Inflammatory macrophage treated with lipopolysaccharide for 4 hours (primary cell): ENCODE measurements at places on chromosomes 6 and 20.

- no peak for DNase-seq
Observed at GRCh38 chr6:104183816-104184435, 675.8 kb downstream of the HACE1 start.

- DNase-seq, result no peak
Observed at GRCh38 chr6:154950979-154951344, 44.2 kb upstream of the TIAM2 start.

DNA sequence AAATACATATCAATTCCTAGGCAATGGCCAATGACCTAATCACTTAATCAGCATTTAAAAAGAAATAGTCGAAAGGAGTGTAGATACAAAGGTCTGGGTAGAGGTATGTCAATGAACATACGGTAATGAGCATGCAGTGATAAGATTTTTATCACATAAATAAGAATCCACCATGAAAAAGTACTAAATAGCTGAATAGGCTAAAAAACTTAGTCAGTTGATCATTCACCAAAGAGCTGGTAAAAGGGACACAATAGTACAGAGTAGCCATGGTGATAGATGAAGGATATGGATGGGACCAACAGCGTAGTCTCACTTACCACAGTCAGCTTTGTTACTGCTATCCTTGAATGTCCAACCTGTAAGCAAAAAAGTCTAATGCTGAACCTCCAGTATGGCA, 1018.6 kb upstream of the EYS start:
- DNase-seq, result no peak

DNA sequence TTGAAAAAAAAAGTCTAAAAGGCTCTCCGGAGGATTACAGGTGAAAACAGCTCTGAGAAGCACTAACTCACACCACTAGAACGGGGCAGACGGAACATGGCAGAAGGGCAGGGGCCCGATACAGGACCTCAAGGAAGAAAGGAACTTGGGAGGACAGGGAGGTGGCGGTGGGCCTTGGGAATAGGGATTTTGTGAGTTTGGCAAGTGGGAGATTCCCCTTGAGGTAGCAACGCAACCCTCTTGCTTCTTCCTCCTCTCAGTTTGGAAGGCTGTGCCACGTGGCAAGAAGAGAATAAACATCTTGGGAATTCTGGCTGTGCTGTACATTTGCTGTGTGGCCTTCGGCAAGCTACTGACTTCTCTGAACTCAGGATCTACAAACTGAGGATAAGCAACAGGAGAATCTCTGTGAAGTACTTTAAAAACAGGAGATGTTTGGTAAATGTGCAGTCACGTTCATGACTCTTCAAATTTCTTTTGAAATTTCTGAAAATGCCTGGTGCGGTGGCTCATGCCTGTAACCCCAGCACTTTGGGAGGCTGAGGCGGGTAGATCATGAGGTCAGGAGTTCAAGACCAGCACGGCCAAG, 220.8 kb downstream of the BCAS1 start:
- DNase-seq, result no peak

- no peak for DNase-seq
Observed at GRCh38 chr20:38514947-38515346, 42.3 kb downstream of the RALGAPB start.

- DNase-seq, result peak; percentile 37
Observed at GRCh38 chr6:163860287-163861081, 446.0 kb downstream of the QKI start.

- DNase-seq, result no peak
Observed at GRCh38 chr6:119077643-119078375, 655 bp downstream of the FAM184A start.

GRCh38 chr6:100774681-100775080, 106.4 kb downstream of the ASCC3 start:
- no peak for DNase-seq

DNA sequence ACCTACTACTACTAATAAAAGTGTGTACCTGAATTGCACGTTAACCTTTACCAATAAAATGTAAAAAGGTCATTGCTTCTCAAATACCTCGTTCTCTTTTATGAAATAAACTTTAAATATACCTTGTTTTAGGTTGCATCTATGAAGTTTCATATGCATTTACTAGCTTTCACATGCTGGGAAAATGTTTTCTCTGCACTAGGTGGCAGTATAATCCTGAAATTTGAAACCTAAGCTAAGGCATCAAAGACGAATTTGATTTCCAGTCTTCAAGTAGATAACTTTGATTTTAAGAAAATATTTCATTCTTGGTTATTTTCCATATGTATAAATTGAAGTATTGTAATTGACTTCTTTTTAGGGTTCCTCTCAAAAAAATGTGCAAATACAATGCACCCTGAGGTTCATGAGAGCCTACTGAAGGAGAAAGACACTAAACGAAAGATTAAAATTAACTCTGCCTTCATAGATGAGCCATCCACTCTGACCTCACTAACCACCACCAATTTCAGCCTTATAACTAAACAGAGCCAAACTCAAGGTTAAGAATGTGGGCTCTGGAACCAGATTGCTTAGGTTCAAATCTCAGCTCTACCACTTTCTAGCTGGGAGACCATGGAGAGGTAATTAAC, 7.3 kb upstream of the COL9A1 start:
- DNase-seq, result peak; percentile 32

GRCh38 chr20:63749597-63750508, 10.3 kb downstream of the SLC2A4RG start:
- no peak for DNase-seq

- DNase-seq, result no peak
Observed at GRCh38 chr6:34275128-34275804, 26.5 kb upstream of the SMIM29 start.

- no peak for DNase-seq
Observed at GRCh38 chr6:7846966-7847818, 63.4 kb downstream of the TXNDC5 start.

DNA sequence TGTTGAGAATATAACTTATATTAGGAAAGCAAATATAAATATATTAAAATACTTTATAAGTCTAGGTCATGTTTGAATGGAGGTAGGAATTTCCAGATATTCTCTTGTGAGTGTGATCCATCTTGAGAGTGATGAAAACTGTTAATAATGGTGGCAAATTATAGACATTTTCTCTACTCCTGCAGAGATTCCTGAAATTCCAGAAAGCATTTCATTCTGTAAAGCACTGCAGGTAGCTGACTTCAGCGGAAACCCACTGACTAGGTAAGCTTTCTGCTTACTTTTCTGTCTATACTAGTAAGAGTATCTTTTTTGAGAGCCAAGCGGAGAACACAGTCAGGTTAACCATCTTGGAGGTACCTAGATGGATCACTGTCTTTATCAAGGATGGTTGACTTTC, 84.0 kb downstream of the LRRC1 start:
- DNase-seq, result no peak

- DNase-seq, result no peak
Observed at GRCh38 chr6:110298916-110299315, 59.2 kb downstream of the METTL24 start.

DNA sequence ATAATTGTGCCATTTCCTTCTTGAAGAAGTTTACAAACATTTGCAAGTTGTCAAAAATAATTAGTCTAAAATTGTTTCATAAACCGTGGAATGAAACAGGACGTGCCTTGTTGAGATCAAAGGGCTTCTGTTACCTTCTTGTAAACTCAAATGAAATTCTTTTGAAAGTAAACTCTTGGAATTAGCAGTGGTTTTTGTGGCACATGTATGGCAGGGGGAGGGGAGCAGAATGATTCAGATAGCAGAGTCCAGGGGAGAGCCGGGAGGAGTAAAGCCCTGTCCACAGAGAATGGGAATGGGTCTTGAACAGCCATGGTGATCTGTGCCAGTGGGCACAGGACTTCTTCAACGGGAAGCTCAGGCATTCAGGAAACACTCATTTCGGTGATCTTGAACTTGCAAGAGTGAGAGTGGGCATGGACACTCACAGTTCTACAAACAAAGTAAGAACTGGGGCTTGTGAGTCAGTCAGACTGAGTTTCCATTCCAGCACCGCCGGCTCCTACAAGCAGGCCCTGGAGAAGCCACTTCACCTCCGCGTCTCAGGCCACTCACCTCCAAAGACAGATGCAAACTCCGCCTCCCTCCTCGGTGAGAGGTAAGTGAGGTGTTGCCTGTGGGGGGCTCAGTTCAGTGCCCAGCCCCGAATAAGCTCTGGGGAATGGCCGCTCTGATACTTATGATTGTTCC, 143.1 kb downstream of the CDH26 start:
- DNase-seq, result no peak

DNA sequence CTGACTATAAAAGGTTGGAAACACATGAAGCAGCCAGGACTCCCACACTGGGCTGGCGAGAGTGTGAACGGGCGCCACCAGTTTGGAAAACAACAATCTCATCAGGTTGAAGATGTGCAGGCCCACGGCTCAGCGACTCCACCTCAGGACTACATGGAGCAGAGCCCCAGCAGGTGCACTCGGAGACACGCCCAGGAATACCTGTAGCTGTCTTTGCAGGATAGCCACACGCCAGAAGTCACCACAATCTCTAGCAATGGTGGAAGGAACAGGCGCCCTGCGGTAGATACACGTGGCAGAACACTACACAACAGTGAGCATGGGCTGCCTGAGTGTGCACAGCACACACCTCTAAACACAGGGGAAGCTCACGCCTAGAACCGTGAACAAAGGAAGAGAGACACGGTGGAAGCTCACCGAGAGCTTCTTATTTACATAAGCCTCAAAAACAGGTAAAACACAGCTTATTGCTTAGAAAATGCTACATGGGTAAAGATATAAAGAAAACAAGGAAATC, 28.7 kb upstream of the RPS6KA2 start:
- no peak for DNase-seq

- no peak for DNase-seq
Observed at GRCh38 chr6:52579006-52579660, 2.3 kb upstream of the TRAM2 start.

- peak; percentile 11 for DNase-seq
Observed at GRCh38 chr6:39338397-39338796, 15.9 kb upstream of the KCNK16 start.

GRCh38 chr20:17712708-17713107, 12.9 kb downstream of the BANF2 start:
- DNase-seq, result no peak

GRCh38 chr6:148311966-148312669, 30.5 kb upstream of the SASH1 start:
- DNase-seq, result peak; percentile 24

- no peak for DNase-seq
Observed at GRCh38 chr6:119122336-119122735, 43.9 kb upstream of the FAM184A start.

DNA sequence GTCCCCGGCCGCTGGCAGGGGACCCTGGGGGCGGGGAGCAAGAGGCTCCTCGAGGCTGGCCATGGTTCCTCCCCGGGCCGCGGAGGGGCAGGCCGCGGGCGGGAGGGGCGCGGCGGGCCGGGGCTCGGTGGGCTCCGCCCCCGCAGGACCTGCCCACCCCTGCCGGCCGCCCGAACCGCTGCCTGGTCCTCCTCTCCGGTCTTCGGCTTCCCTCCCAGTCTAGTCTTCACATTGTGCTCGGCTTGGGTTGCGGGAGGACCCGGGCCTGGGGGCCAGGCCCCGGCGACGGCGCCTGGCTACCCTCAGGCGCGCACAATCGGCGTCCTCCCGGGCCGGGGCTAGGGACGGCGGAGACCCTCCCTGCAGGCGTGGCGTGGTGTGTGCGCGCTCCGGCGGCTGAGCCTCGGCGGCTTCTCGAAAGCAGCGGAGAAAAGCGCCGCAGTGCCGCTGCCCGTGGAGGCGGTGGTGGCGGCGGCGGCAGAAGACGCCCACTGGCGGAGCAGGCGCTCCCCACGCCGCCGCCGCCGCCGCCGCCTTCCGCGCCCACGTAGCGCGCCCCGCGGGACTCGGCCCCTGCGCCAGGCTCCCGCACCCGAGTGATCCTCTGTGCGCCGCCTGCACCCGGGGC, at the start of gene PDE10A:
PDE10A (minus strand) TSS at position 493 of the 628 bp plus-strand sequence; CDS start at position 63, 430 bp downstream.
- DNase-seq, result no peak

GRCh38 chr6:118260833-118261232, 287.3 kb upstream of the PLN start:
- DNase-seq, result no peak

DNA sequence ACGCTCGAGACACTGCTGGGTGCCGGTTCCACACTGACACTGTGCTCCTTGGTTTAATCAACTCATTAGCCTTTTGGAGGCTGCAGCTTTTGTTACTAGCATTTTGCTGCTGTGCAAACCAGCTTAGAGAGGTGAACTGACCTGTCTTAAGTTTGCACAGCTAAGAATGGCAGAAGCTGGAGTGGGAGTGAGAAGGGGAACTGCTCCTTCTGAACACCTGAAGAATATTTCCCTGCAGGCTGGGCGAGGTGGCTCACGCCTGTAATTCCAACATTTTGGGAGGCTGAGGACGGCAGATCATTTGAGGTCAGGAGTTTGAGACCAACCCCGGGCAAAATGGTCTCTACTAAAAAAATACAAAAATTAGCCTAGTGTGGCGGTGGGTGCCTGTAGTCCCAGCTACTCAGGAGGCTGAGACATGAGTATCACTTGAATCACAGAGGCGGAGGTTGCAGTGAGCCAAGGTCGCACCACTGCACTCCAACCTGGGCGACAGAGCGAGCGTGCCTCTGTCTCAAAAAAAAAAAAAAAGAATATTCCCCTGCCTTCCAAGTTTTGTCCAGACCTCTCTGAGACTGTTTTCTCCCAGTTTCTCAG, 5.0 kb downstream of the CEBPB start:
- DNase-seq, result no peak

DNA sequence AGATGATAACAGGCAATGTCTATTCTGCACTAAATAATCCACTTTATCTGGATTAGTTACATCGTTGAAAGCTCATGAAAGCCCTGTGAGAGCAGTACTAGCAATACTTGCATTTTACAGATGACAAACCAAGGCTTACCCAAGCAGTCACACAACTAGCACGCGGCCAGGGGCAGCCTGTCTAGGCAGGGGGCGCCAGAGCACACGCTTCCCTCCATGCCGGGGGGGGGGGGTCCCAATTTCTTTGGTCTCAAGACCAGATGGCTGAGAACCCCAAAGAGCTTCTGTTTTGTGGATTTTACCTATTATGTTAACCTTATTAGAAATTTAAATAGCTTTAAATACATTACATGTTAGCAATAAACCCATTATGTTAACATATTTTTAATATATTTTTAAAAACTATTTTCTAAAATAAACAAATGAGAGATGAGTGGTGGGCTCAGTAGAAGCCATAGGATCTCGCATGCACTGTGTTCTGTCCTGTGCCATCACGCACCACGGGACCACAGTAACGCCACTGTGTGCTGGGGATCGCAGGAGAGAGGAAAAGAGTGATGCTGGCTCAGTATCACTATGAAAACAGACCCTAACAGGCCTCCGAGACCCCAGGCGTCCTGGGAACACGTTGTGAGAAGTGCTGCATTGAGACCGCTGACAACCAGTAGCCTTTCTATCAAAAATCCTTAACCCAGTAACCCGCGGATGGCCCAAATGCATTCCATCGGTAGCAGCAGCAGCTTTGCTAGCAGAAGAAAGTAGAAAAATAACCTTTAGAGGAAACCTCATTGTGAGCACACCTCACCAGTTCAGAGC, 5.3 kb upstream of the PRR18 start:
- DNase-seq, result peak; percentile 75
